Thymus (tissue), 14 donors: ENCODE measurements at places on chromosomes 11 and 22. TPM values are rescaled to one million over a fixed set of nuclear protein-coding genes. Genes with fewer than 3 reads are reported as not detected.

Gene ASCL2
- 2.5 TPM for total RNA-seq

Gene YAP1
- 10.5 TPM for total RNA-seq

Gene TXN2
- total RNA-seq, result 40.7 TPM

Gene NUP160
- total RNA-seq, result 36.0 TPM

Gene EFCAB6
- total RNA-seq, result 1.1 TPM

Gene POU2F3
- total RNA-seq, result 0.19 TPM

Gene LRRC74B
- total RNA-seq, result not detected

Gene BANF1
- total RNA-seq, result 64.7 TPM

Gene OR52E2
- not detected for total RNA-seq

GRCh38 chr11:108085672-108086071 lies 35.7 kb upstream of the ACAT1 start:
- no peak for DNase-seq

GRCh38 chr11:63855975-63856374 lies 17.1 kb downstream of the MARK2 start:
- DNase-seq, result no peak

- no peak for DNase-seq
These were observed 522 bp upstream of the SEPTIN5 start for GRCh38 chr22:19713650-19714311.

GRCh38 chr11:120178561-120179056 lies 32.2 kb upstream of the OAF start:
- DNase-seq, result no peak

DNA sequence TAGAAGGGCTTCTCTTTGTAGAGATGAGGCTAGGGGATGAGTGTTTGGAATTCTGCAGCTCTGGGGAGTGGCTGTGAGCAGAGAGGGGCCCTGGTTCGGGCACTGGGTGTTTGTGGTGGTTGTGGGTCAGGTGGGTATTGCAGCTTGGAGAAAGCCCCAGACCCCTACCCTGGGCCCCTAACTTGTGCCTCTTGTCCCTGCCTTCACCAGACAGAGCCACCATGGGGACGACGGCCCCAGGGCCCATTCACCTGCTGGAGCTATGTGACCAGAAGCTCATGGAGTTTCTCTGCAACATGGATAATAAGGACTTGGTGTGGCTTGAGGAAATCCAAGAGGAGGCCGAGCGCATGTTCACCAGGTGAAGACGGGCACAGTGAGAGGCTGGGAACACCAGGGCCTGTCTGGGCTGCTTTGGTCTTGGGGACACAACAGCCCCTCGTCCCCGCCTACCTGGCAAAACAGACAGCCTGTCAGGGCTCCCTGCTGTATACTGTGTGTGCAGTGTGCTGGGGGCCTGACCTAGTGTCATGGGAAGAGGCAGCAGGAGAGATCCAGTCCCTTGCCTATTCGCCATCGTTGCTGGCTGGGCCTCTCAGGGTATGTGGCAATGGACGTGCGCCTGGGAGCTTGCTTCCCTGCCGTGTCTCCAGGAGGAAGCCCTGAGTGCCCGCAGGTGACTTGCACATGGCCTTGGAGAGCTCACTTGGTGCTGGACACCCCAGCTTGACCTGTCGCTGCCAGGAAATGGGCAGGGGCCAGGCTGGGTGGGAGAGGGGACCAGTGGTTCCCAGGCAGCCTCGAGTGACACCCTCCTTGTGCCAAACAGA lies 4.3 kb downstream of the INCENP start:
- DNase-seq, result no peak

DNA sequence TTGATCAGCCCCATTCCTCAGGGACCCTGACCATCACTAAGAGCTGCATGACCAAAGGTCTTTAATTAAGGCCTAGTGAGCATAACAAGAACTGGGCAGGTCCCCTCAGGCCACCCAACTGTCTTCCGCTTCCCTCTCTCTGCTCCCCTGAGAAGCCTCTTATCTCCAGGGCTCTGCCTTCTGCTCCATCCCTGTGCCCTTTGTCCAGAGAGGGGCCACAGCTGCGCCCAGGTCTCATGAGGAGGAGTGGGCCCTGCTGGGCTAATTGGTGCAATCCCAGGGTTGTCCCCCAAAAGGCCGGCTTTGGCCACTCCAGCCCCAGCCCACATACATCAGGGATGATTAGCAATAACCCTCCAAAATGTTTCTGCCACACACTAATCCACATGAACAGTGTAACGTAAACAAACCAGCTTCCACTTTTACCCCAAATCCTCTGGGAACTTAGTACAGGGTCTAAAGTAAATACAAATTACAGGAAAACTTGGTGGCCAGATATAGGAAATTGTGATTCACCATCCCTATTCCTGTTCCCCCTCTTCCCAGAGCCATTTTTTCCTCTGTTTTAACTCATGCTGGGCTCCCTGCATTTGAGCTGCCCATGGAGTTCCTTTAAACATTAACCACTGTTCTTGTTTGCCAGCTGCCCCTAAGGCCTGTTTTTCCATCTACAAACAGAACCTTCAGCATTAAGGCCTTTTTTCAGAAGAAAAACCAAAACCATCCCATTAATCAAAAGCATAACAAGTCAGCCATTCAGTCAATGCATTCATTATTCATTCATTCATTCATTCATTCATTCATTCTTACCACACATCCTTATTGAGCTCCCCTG lies 34.6 kb upstream of the CAVIN3 start:
- DNase-seq, result no peak

GRCh38 chr22:40908895-40909294 lies 42.3 kb upstream of the RBX1 start:
- no peak for DNase-seq

DNA sequence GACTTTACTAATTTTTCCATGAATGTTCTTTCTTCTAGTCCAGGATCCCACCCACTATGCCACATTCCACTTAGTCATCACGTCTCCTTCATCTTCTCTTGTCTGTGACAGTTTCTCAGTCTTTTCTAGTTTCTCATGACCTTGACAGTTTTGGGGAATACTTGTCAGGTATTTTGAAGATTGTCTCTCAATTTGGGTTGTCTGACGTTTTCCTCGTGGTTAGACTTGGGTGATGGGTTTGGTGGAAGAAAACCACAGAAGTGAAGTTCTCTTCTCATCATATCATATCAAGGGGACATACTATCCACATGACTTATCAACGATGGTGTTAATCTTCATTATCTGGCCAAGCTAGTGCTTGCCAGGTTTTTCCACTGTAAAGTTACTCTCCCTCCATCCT lies 102.4 kb downstream of the LRRC32 start:
- no peak for DNase-seq

- DNase-seq, result no peak
These were observed 183.2 kb upstream of the PITPNB start for GRCh38 chr22:28102151-28102812.

DNA sequence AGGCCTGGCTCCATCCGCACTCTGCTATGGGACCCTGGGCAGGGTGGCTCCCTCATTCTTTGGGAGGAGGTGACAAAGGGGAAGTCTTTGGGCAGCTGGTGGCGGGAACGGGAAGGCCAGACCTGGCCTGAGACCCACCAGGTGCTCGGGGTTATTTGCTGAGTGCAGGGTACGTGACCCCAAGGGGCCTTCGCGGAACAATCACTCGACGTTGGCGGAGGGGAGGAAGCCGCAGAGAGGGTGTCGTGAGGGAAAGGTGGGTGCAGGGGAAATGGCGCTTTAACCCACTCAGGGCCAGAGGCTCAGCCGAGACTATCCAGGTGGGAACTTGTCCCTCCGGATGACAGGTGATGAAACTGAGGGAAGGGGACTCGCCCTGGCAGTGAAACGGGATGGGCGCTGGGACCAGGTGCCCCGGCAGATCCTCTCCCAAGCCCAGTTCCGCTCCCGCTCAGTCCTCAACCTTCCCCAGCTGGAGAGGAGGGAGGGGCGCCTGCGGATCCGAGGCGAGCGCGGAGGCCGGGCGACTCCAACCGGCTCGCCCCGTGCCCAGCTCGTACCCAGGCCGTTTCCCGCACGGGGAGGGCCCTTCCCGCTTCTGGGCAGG lies 911 bp downstream of the A4GALT start:
- DNase-seq, result no peak

GRCh38 chr11:114622858-114623257 lies 27.3 kb upstream of the NXPE4 start:
- DNase-seq, result no peak
